ENCODE measurements at places on chromosomes 6 and 20. TPM values are rescaled to one million over a fixed set of nuclear protein-coding genes. Genes with fewer than 3 reads are reported as not detected.

FOXA2 gene
- not detected for polyA plus RNA-seq

RAB44 gene
- not detected for polyA plus RNA-seq

DNA sequence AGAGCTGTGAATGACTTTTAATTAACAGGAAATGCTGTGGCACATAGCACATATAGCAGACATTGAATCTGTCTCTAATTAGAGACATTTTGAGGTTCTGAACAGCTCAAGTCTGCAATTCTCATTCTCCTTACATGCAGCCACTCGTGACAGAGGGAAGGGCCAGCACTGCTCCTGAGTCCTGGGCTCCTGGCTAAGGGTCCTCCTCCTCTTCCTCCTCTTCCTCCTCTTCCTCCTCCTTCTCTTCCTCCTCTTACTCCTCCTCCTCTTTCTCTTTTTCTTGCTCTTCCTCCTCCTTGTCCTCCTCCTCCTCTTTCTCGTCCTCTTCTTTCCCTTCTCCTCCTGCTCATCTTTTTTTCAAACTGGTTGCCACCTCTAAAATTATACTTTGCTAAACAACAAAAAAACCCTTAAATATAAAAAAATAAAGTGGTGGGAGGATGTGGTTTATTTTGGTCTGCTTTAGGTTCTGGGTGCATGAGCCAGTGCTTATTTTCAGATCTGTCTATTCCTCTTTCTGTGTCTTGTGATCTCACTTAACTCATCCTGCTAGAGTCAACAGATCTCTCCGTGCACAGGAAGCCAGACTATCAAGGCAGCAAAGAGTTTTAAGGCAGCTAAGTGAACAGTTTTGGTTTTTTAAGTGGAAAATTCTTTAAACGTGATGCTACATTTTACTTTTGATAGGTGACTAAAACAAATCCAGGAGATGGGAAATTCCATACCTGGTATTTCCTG is 159.3 kb downstream of the CD83 start:
- no peak for DNase-seq

DNA sequence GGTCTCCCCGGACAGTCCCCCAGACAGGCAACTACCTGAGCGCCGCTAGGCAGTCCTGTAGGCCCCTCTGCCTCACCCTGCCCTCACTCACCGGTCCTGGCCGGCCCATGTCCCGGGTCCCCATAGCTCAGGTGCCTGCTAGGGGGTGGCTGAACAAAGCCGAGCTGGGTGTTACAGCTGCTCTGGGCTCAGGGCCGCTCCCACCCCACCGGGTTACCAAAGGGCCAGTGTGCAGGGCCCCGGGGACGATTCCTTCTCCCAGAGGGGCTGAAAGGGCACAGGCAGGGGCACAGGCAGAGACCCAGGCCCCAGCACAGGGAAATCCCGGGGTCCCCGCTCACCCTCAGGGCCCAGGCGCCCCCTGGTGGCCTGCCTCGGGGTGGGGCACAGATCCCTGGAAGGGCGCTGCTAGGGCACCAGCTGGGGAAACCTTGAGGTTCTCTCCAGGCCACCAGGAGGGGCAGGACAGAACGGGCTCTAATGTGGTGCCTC is 118.4 kb downstream of the GRM4 start:
- DNase-seq = peak; percentile 46

GRCh38 chr6:127641905-127642304 is 64.9 kb downstream of the C6orf58 start:
- DNase-seq = no peak

- DNase-seq = no peak
Observed at GRCh38 chr6:132703936-132704335, 9.9 kb downstream of the VNN1 start.

DNA sequence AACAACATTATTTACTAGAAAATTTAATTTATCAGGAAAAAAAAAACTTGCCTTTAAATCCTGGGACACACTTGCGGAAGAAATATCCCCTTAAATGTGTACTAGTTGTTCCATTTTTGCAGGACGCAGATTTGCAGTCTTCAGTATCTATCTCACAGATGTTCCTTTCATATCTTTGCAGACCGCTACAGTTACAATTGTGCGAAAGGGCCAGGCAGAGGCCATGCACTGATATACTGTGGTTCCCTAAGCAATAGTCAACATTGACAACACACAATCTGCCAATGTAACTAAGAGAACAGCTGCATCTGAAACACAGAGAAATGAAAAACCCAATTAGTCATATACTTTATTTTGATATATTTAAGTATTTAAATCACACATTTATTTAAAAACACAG is 411.2 kb downstream of the EYS start:
- DNase-seq = no peak

DNA sequence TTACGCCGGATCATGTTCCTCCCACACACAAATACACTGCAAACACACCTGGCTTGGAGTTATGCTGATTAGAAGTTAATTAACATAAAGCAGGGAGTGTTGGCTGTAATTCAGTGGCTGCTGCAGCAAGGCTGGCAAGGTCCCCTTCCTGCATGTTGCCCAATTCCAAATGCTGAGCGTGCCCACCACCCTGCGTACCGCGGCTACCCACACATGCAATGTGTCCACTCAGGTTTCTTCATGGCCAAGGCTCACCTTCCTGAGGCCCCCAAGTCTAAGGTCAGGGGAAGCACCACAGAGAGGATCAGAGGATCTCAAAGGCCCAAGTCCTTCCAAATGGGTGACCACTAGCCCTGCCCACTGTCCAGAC is 11.6 kb upstream of the PRND start:
- DNase-seq = no peak

GRCh38 chr20:19867074-19867473 is 109.0 kb downstream of the RIN2 start:
- DNase-seq = no peak

DNA sequence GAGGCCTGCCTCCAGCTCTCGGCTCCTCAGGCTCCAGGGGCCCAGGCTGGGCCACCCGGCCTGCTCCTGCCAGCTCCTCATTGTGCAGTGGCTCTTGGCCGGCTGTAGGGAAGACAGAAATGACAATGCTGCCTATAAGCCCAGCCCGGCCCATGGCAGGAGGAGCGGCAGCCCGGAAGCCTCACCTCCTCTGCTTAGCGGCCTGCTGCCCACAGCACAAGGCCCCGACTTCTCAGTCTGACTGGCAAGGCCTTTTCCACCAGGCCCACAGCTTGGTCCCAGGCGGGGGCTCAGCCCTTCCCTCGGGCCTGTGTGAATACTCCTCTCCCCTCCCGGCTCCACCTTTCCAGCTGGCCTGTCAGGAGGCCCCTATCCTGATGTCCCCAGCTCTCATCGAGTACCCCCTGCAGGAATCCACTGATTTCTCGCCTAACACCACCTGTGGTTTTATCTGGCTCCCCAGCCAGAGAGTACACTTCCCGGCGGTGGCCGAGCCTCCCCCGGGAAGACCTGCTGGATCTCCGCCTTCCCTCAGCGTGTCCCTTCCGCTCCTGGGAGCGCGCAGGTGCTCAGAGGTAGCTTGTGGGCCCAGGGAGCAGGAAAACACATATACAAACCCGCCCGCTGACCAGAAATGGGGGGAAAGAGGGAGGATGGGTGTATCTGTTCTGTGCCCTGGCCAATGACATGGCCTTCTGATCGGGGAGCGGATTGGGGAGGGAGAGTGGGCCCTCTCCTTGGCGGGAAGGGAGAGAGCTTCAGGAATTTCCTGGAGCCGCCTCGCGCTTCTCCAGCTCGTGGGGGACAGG is 963 bp downstream of the DDRGK1 start:
- DNase-seq = no peak

SLC22A3 gene
- 121 TPM for polyA plus RNA-seq

- DNase-seq = no peak
Observed at GRCh38 chr20:16474363-16474762, 98.9 kb downstream of the KIF16B start.

SLC13A3 gene
- 0.04 TPM for polyA plus RNA-seq

- DNase-seq = no peak
Observed at GRCh38 chr6:7148100-7148822, 40.5 kb downstream of the RREB1 start.

DNA sequence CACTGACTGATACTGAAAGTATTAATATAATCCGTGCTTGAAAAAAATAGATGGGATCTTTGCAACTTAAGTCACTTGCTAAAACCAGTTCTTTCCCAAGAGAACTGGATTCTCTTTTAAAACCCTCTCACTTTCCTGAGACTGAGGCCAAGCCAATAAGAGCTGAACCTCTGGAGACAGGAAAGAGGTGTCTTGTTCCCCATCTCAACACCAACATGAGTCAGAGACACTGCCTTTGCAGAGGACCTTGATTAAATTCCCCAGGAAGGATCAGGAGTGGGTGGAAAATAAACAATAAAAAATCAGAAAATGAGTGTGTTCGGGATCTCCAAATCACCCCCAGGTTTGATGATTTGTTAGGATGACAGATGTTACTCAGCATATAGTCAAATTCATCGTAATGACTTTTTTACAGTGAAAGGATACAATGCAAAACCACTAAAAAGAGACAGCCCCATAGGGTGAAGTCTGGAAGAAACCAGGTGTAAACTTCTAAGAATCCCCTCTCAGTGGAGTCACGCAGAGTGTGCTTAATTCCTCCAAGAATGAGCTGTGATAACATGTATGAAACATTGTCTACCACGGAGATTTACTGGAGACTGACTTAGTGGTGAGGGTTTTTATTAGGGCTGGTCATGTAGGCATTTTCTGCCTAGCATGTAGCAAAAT is 122.8 kb upstream of the BEND3 start:
- DNase-seq = no peak

- DNase-seq = no peak
Observed at GRCh38 chr20:41165001-41165882, 27.9 kb downstream of the PLCG1 start.

MOG gene
- polyA plus RNA-seq = 0.08 TPM

- peak; percentile 66 for DNase-seq
Observed at GRCh38 chr6:31728767-31729514, at the start of gene DDAH2. Gene DDAH2, minus strand, starts transcription at chr6:31729299. Its CDS starts 138 bp downstream, at chr6:31729161.

AURKA gene
- polyA plus RNA-seq = 7.5 TPM

SLC22A16 gene
- 0.03 TPM for polyA plus RNA-seq

Data from psoas muscle (tissue), 8 donors.